Endothelial cell of umbilical vein (primary cell): ENCODE measurements at places on chromosomes 3 and 15. TPM values are rescaled to one million over a fixed set of nuclear protein-coding genes. Genes with fewer than 3 reads are reported as not detected.

PLSCR2 gene
- not detected in 2 replicates for total RNA-seq

TM4SF18 gene
- total RNA-seq: 142 and 158 TPM in 2 replicates

- H3K27ac ChIP-seq: peak overlapping the region; percentile 89
- H3K36me3 ChIP-seq: peaks cover 6% of the 10 kb centered on the region
- no peak overlapping the region for H3K4me3 ChIP-seq
- peaks cover 17% of the 10 kb centered on the region for H3K4me1 ChIP-seq
Measured at GRCh38 chr3:15768421-15769255, 29.1 kb downstream of the ANKRD28 start.

- no peaks in the 10 kb centered on the region for H3K36me3 ChIP-seq
- no peaks in the 10 kb centered on the region for H3K27me3 ChIP-seq
- DNase-seq: no peak
- H3K27ac ChIP-seq: no peak overlapping the region
Measured at GRCh38 chr15:100995471-100996430, 76.6 kb downstream of the LRRK1 start.

DNA sequence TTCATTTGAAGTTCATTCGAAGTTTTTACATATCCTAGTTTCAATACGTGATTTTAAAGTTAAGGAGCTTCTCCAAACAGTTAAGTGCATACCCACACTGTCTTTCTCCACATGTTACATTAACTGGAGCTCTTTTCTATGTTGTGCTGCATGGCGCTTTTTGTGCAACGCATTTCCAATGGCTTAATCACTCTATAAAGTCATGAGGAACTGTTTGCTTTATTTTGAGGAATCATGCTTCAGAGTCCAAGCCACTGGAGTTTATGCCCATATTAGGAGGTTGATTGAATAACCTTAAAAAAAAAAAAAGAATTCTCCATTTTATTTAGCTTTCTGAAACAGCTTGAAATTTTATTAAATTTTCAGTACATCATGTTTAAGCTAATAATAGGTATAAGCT is 109.4 kb upstream of the MBNL1 start:
- H3K27ac ChIP-seq: no peak overlapping the region
- no peak overlapping the region for H3K4me3 ChIP-seq
- no peaks in the 10 kb centered on the region for H3K27me3 ChIP-seq
- no peaks in the 10 kb centered on the region for H3K4me1 ChIP-seq
- H3K36me3 ChIP-seq: no peaks in the 10 kb centered on the region
